GM03348 (cell line): ENCODE measurements at places on chromosomes 5 and 9.

GRCh38 chr9:73038613-73039012, 85.8 kb upstream of the ALDH1A1 start:
- DNase-seq = peak; percentile 28

DNA sequence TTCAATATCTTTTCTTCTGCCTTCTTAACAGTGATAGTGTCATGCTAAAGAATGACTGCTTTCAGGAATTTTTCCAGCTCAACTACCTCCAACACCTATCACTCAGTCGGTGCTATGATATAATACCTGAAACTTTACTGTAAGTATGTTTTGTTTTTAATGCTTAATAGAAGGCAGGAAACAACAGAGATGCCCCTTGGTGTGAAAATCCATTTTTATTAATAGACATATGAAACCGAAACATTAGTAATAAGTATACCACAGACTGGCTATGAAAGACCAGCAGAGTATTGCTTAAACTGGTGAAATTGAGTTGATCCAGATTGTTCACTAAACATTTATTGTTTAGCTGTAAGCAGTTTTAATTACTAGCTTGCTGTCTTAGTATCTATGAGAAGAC, 25.2 kb downstream of the SKP2 start:
- DNase-seq = no peak

GRCh38 chr5:172048539-172049101, 42.2 kb upstream of the FBXW11 start:
- no peak for DNase-seq

DNA sequence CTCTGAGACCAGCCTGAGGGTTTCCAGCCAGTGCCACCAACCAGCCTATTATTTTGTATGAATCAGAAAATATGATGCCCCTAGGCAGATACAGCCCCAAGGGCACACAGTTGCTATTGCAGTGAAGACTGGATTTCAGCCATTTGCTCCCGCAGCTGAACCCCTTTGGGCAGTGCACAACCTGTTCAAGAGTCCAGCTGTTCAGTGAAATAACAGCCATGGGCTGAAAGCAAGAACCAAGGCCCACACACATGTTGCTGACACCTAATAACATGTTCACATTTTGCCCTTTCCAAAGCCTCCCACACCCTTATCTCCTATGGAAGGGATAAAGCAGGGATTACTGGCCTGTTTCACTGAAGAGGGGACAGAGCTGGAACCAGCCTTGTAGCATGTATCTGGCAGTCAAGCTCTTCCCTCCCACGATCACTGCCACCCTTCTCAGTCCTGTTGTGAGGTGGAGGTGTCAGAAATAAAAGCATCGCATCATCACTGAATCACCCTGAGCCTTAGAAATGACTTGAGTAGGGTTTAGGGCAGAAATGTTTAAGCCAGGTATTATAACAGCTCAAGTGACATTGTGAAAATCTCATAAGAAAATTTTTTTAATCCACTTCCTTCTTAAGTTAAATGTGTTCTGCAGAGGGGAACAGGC, 137.1 kb upstream of the FSTL4 start:
- DNase-seq = no peak

DNA sequence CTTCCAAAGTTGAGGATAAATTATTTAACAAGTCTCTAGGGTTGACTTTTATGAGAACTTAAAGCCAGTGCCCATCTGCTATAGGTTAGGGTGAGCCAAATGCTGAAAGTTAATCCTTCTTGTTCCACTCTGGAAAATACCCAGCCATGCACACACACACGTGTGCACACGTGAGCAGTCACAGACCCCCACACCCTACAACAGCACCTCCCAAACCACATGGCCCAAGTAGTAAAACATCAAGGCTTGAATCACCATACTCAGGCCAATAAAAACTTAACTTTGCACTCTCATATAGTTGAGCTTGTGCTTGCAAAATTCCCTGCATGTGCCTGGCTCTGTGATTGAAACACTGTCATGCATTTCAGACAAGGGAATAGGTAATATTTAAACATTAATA, 467.6 kb downstream of the ARHGEF28 start:
- DNase-seq = no peak
